ENCODE measurements at places on chromosomes 5 and 9. TPM values are rescaled to one million over a fixed set of nuclear protein-coding genes. Genes with fewer than 3 reads are reported as not detected.

The NRG2 gene
- total RNA-seq: 11.1 TPM

The SMIM33 gene
- not detected for total RNA-seq

The PHF19 gene
- total RNA-seq: 37.6 TPM

The TLX3 gene
- not detected for total RNA-seq

The SLC36A2 gene
- total RNA-seq: 0.74 TPM

The SLC6A3 gene
- total RNA-seq: not detected

The GPRIN1 gene
- 0.14 TPM for total RNA-seq

The TMC1 gene
- 3.0 TPM for total RNA-seq

The GLIPR2 gene
- total RNA-seq: 21.6 TPM

The RPP25L gene
- 52.1 TPM for total RNA-seq

The PCA3 gene
- total RNA-seq: not detected

The SIT1 gene
- 0.18 TPM for total RNA-seq

The DIPK1B gene
- total RNA-seq: 27.8 TPM

The ENC1 gene
- total RNA-seq: 103 TPM

The SLCO6A1 gene
- not detected for total RNA-seq

The SCGB3A2 gene
- not detected for total RNA-seq

The C1QTNF2 gene
- not detected for total RNA-seq

The CNTNAP3 gene
- total RNA-seq: 8.3 TPM

The PTCH1 gene
- 108 TPM for total RNA-seq

The HEMGN gene
- total RNA-seq: 1.4 TPM

The INIP gene
- total RNA-seq: 21.0 TPM

The DNAJB5 gene
- total RNA-seq: 43.3 TPM

The WNK2 gene
- total RNA-seq: 136 TPM

The FOXD4L3 gene
- not detected for total RNA-seq

The SGTB gene
- total RNA-seq: 4.9 TPM

The GCNT1 gene
- 3.8 TPM for total RNA-seq

The TLR4 gene
- 9.7 TPM for total RNA-seq

The DHFR gene
- total RNA-seq: 6.8 TPM

The ADGRV1 gene
- total RNA-seq: 20.9 TPM

The PHF24 gene
- total RNA-seq: not detected

The LHX6 gene
- total RNA-seq: 2.7 TPM

The NME5 gene
- total RNA-seq: 6.6 TPM

The TMEM252 gene
- not detected for total RNA-seq

The IL3 gene
- total RNA-seq: not detected

The GLRA1 gene
- not detected for total RNA-seq

The LEAP2 gene
- 0.32 TPM for total RNA-seq

The NR2F1-AS1 gene
- total RNA-seq: 12.4 TPM

The SLC45A2 gene
- not detected for total RNA-seq

The RAB3C gene
- 0.45 TPM for total RNA-seq

The FBN2 gene
- total RNA-seq: 6.6 TPM

The SLC46A2 gene
- not detected for total RNA-seq

The PLK2 gene
- 69.4 TPM for total RNA-seq

All from prostate gland (tissue), 2 donors.